NCI-H2227 treated with DMSO at 0.1 percent for 48 hours (cell line): ENCODE measurements at places on chromosomes 5 and 9.
A peak's percentile ranks its signal among the peaks of the same experiment; 100 is the strongest.

GRCh38 chr9:21813575-21814473 is 11.4 kb downstream of the MTAP start:
- peak; percentile 74 for DNase-seq

- no peak for DNase-seq
These were observed 133.4 kb upstream of the GAS1 start for GRCh38 chr9:87080512-87081264.

GRCh38 chr9:95270790-95271189 is 46.7 kb downstream of the FANCC start:
- DNase-seq = no peak

GRCh38 chr5:17882760-17883488 is 248.7 kb downstream of the TAF11L14 start:
- no peak for DNase-seq

GRCh38 chr9:108759399-108759798 is 96.4 kb downstream of the ACTL7B start:
- no peak for DNase-seq

DNA sequence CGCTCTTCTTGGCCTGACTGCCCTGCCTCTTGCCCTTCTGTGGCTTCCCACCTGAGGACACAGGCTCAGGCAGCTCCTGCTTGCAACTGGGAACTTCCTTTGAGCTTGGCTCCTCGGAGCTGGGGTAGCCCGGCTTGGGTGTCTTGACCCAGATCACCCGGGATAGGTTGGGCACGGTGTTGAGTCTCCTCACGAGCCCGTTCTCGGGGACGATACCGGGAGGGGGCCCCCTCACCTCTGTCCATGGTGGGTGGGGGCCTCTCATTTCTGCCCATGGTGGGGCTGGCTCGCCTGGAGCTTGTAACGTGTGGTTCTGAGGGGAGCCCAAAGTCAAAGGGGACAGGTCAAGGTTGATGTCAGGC is 7.8 kb upstream of the DDX41 start:
- DNase-seq = no peak

DNA sequence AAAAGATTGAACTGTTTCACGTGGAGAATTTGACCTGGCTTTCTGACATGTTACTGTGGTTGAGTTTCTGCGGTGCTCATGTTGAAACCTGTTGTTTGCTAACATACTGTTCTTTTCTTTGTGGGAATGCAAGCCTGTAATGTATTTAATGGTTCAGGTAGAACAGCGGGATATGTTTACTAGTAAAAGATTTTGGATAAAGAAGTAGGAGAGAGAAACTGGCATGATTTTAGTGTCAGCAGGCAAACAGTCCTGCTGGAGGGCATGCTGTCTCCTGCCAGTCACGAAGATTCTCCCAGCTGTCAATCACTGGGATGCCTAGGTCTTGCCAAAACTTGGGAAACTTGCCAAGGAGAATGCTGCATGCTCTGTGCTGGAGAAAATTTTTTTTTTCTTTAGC is 263.5 kb downstream of the TAF11L14 start:
- no peak for DNase-seq

DNA sequence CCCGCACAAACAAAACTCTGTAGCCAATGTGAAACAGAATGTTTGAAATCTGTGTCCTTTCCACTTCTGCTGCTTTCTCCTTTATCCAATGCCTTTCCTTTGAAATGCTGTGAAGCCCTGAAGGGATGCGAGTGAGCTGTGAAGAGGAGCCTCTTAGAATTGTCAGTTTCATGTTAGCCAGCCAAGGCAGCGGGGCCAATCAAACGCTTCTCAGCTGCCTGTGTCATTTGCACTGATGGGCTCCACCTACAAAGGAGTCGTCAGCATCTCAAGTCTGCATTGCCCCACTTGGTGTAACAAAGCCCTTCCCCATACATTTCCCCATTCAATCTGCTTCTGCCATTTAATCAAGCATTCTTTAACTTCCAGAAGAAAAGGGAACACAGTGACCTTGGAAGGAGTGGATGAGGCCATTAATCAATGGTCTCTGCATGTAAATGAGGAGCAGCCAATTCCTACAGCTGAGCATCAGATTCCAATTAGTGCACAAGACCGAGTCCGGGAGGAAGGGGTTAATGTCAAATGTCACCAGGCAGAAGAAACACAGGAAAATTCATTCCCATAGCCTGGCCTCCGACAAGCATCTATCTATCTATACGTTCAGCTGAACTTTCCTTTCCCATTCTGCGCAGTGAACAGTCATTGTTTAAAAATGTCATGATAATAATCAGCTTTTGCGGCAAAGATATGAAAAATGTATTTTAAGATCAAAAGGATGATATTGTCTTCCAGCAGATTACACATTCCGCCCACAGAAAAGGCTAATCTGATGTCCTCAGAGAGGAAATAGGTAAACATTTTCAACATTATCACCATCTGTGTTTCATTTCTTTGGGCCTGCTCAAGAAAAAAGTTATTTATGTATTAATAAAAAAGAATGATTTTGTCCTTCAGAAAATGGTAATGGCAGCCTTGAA is 154.6 kb downstream of the FSTL4 start:
- no peak for DNase-seq

DNA sequence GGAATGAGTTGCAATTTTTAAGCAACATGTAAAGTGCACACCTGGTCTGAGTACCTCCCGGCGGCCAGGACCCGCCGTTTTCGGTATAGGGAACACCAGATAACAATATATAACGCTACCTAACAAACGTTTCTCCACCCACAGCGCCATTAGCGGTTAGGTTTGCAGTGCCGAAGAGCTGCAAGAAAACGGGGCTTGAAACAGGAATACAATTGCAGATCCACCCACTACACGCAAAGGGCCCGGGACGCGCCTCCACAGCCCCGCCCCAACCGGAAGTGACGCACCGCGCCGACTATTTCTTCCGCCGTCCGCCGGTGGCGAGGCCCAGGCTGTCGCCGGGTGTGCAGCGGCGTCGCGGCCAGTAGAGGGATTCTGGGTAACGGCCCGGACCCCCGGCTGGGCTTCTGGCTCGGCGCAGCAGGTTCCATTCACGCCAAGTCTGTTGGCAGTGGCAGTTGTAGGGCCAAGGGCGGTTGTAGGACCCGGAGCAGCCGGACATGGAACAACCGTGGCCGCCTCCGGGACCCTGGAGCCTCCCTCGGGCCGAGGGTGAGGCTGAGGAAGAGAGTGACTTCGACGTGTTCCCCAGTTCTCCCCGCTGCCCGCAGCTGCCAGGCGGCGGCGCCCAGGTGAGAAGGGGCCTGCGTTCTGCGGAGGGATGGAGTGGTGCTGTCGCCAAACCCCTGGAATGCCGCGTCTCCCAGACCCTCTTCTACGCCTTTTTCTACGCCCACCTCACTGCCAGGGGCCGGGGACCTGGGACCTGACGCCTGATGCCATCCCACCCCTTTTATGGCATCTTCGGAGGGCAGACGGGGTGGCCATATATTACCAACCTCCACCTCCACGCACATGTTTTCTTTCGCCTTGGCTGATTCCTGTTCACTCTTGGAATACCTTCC is at the start of gene CDC37L1:
TSS of gene CDC37L1 (plus strand) at position 302 of the 905 bp plus-strand sequence. CDS start at position 501, 199 bp downstream.
- DNase-seq = peak; percentile 97

- DNase-seq = no peak
These were observed 313.0 kb upstream of the NREP start for GRCh38 chr5:112070022-112070421.

DNA sequence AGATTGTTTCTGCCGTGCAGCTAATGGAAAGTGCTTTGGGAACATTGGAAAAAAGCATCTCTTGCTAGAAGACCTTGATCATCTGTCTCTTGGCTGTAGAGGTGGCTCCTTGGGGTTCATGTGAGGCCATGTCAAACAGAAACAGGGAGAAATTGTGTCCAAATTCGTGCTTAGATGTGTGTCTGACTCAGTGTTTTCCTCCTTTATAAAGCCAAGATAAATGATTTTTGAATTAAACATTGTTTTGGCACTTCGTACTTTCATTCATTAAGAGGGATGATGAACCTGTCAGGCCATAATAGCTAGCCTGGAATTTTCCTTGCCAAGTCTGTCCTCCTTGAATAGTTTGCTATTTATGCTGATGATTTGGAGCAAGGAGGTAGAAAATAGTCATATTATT is 143.8 kb downstream of the FBXL7 start:
- no peak for DNase-seq

DNA sequence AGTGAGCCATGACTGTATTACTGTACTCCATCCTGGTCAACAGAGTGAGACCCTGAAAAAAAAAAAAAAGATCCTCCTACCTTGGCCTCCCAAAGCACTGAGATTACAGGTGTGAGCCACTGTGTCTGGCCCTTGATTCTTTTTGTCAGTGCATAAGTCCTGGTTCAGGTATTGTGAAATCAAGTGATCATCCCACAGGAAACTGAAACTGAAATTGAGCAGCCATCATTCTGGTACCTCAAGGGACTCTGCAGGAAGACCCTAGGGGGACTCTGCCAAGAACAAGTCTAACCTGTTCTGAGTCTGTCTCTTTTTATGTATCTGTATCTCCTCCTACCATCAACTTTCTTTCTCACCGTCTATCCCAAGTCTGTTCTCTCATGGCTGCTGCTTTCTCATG is 1.9 kb upstream of the DCAF10 start:
- DNase-seq = no peak

DNA sequence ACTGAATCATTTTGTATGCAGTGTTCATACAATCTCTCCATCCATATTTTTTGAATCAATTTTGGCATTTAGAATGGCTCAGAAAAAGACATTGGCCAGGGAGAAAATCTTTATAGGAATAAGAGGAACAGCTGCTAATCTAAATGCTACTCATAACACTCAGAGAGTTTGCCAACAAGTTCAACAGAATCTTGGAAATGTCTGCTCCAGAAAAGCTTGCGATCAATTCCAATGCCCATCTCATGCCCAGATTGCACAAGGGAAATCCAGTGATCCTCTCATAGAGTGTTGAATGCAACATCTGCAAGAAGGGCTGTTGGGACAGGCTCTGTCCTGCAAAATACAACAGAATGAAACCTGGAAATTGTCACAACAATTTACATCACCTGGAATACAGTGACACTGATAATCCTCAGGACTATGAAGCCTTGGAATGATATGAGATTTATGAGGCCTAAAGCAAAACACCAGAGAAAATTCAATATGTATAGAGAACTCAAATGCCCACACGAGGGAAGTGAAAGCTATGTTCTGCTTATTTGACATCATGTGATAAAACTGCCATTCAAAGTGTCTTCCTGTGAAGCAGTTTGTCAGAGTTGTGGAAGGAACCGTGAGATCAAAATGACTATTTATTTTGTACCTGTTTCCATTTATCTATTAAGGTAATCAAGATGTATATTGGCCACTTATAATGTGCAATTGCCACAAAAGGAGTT is 190.1 kb downstream of the PARP8 start:
- no peak for DNase-seq

DNA sequence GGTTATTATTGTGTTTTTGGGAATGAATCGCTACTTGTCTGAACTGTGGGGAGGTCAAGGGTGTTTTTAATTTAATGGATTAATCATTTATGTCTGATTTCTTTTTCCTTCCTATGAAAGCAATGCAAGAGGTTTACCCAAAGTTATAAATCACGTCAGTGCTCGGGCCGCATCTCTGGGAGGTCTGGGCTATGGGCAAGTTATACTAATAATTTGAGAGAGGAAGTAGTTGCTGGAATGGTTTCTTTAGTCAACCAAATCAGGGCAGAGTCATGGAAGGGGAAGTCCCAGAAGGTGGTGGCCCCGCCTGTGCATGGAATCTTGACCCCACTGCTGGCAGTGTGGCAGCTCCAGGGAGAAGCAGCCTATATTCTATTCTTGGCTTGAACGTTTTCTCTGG is 180.2 kb downstream of the HSPA4 start:
- DNase-seq = no peak

GRCh38 chr5:172769616-172770373 is 1.2 kb downstream of the DUSP1 start:
- no peak for DNase-seq

GRCh38 chr9:89609426-89610006 is 4.7 kb downstream of the GADD45G start:
- no peak for DNase-seq

DNA sequence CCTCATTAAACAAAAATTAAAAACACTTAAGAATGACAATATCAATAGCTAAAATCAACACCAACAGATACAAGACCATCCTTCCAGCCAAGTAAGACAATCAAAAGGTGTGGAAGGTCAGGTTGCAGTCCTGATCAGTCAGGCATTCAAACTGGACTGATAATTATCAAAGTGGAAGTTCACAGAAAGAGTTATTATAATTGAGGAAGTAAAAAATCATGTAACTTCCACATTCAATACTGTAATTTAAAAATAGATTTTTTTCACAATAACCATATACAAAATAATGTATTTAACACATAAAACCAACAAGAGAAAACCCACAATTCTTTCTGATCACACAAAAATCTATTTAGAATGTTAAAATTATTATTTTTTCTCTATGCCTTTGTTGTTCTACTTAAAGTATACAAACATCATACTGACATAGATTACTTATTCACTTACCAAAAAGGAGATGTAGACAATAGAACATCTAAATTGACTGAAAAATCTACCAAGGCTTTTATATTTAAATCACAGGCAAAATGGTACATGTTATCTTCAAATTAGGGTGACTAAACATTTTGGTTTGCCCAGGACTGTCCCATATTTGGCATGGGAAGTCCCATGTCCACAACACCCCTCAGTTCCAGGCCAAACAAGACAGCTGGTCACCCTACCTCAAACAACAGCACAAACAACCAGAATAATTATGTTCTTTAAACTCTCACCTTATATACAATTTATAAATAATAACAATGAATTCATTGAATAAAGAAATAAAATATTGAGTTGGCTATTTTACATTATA is 142.5 kb upstream of the SLC24A2 start:
- DNase-seq = no peak

- DNase-seq = no peak
These were observed 2.1 kb upstream of the HSPA4 start for GRCh38 chr5:133049726-133050048.

DNA sequence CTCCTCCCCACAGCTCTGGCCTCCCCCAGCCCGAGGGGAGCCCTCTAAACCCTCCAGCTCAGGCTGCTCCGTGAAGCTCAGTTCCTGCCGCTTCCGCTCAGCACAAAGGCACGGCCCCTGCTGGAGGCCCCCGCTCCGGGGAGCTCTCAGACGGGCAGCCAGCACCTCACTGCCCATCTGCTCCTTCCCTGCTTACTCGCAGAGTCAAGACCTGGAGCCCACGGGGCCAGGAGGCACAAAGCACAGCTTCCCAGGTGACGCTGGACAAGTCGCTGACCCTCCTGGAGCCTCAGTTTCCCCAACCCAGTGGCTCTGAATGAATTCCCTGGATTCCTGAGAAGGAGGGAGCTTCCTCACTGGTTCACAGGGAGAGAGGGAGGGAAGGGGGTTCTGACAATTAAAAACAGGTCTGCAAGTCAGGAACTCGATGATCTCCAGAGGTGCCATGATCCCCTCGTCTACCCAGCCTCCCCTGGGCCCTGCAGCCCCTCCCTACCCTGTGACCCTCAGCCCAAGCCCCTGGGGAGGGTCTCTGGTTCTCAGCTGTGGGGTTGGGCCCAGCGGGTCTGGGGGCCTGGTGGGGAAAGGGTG is 36.2 kb downstream of the VAV2 start:
- DNase-seq = no peak
